Left hindlimb (tissue), 1 donor: ENCODE measurements at places on chromosomes 6 and 20.

GRCh38 chr6:142478117-142478516, 176.3 kb downstream of the ADGRG6 start:
- no peak for DNase-seq

- DNase-seq: no peak
Observed at GRCh38 chr6:117317261-117317660, 51.9 kb downstream of the VGLL2 start.

- DNase-seq: no peak
Observed at GRCh38 chr20:2261046-2261485, 34.7 kb upstream of the TGM3 start.

GRCh38 chr6:53696341-53696740, 30.8 kb upstream of the KLHL31 start:
- no peak for DNase-seq

- DNase-seq: peak; percentile 87
Observed at GRCh38 chr6:44223319-44224028, at the start of gene SLC29A1. Gene SLC29A1 (plus strand): TSS chr6:44223595. CDS start chr6:44227314, 3,719 bp downstream.

GRCh38 chr6:154920495-154921200, 74.5 kb upstream of the TIAM2 start:
- DNase-seq: no peak

- DNase-seq: no peak
Observed at GRCh38 chr6:19571176-19571575, 266.0 kb upstream of the ID4 start.

- no peak for DNase-seq
Observed at GRCh38 chr6:152572338-152573088, 64.6 kb downstream of the SYNE1 start.

DNA sequence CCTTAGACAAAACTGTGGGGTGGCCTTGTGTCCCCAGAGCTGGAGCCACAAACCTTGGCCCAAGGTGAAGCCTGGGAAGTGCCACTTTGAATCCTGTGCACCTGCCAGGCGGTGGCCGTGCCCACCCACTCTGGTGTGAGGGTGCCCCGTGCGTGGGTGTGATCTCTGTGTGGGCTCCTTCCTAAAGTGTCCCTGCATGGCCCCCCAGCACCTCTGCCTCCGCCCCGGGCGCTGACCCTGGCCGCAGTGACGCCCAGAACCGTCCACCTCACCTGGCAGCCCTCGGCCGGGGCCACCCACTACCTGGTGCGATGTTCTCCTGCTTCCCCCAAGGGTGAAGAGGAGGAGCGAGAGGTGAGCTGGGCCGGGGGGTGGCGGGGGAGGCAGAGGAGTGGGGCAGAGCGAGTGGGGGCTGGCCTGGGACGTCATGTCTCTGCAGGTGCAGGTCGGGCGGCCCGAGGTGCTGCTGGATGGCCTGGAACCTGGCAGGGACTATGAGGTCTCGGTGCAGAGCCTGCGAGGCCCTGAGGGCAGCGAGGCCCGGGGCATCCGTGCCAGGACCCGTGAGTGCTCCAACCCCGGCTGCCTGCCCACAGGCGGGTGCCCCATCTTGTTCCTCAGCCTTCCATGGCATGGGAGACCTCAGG, 18.3 kb downstream of the COL20A1 start:
- no peak for DNase-seq

DNA sequence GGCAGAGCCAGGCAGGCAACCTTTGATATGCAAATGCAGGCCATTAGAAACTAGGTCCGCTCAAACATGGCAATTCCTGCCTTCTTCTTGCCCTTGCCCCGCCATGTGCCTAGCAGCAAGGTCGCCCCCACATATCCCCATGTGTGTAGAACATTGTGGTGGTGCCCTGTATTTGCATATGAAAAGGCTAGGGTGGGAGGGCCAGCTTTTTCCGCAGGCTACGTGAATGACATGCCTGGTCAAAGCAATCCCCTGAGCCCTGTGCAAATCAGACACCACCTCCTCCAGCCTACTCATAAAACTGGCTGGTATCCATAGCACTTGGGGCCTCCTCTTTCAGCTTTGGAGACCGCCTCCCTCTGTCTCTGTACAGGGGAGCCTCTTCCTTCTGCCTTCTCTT, 31.6 kb downstream of the GSTA2 start:
- DNase-seq: no peak
